Activated CD4-positive, CD25-positive, alpha-beta regulatory T cell (primary cell): ENCODE measurements at places on chromosomes 1 and 21.

DNA sequence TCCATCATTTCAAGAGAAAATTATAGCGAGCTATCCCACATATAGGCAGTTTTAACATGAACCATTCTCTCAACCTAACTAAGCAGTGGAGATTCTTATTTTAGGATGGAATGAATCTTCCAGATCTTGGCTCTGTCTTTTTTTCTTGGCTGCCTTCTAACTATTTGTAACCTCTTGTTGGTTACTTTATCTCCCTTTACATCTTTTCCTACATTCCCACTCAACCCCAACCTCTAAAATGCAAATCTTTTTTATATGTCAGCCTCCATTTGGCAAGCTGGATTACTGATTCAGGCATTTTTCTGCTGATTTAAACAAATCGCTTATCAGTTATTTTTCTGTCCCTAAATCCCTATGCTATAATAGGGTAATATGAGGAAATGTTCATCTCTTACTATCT, 46.9 kb upstream of the LHX8 start:
- no peak for DNase-seq

DNA sequence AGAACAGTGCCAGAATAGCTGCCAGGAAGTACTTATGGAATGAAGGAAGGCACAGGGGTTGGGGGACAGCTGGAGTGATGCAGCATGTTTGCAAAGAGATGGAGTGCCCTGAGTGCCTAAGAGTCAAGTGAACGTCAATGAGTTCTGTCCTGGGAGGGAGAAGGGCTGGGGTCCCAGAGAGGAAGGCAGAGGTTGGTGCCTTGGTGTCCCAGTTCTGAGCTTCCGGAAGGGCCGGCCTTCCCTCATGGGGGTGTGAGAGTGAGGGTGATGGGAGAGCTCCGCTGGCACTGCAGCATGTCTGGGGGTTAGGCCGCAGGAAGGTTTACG, 17.6 kb downstream of the NES start:
- DNase-seq, result no peak

DNA sequence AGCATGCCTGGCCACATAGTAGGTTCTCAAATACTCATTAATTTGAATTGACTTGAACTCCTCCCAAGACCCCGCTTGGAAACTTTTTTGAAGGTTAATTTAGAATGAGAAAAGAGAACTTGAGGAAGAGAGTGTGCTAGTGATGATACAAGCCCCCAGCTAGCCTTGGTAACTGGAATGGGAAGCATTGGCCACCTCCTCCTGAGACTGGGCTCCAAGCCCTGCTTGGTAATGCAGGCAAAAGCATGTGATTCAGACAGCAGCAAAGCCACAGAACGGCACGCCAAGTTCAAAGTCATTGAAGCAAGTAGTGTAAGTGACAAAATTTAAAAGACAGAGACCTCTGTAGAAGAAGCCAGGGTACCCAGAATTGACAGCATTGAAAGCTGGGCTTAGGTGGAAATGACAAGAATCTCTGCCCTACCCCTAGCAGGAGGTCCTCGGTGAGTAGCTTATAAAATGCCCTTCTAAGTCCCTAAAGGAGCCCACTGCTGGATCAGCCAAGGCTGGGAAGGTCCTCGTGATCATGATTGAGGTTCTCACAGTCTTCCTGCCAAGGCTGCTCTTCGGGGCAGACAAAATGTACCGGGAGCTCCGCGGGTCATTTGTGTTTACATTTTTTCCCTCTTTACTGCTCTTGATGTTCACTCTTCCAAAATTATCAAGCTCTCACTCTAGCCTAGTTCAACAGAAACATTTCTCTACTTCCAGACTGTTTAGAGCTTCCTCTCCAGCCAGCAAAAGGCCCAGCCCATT, 99.4 kb downstream of the TSEN15 start:
- no peak for DNase-seq

GRCh38 chr1:21520899-21521716, 11.9 kb downstream of the ALPL start:
- no peak for DNase-seq

DNA sequence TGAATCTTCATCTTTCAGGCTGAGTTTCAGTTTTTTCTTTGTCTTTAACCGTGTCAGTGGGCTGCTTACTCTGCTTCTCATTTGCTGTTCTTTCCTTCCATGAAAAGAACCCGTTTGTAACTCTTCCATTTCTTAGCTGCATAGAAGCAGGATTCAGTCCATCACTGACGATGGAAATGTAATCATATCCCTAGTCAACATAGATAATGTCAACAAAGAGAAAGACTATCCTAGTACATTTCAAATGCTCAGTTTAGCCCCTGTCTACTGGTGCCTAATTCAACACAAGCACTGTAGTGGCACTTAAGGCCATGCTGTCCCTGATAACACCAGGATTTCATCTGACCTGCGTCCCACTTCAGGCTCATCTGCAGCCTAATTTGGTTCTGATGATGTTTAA, 376 bp downstream of the GBP1 start:
- DNase-seq, result no peak

GRCh38 chr21:34886240-34887104, 162.6 kb downstream of the RUNX1 start:
- DNase-seq, result no peak

- no peak for DNase-seq
Measured at GRCh38 chr1:66283622-66284041, 250.3 kb upstream of the SGIP1 start.

DNA sequence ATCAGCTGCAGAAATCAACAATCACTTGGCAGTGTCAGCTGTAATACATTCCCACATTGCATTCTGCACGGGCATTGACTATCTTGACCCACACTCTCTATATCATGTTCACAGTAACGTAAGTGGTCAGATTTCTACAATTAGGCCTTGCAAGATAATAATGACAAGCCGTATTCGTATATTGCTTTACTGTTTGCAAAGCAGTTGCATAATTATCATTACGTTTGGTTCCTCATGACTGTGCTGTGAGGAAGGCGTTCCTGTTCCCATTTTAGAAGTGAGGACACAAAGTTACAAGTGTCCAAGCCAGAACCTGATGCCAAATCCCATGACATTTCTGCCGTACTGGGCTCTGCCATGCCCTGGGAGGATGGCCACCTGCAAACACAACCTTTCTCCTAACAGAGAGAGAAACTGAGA, 53.5 kb upstream of the TARBP1 start:
- no peak for DNase-seq

DNA sequence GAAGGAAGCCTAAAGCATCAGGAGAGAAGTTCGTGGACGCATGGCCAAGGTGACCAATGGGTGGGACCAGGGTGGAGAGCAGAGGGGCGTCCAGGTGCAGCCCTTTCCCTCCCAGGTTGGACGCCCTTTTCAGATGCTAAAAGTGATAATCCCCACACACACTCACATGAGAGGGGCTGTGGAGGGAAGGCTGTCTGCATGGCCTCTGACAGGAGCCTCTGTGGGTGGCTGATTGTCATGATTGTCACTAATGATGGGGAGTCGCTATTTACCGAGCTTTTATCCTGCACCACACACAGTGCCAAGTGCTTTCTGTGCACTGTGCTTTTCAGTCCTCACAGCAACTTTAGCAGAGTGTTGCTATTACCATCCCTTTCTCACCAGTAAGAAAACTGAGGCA, 27.1 kb upstream of the C1QA start:
- no peak for DNase-seq

- no peak for DNase-seq
Measured at GRCh38 chr1:238581332-238581731, 690.6 kb upstream of the ZP4 start.

DNA sequence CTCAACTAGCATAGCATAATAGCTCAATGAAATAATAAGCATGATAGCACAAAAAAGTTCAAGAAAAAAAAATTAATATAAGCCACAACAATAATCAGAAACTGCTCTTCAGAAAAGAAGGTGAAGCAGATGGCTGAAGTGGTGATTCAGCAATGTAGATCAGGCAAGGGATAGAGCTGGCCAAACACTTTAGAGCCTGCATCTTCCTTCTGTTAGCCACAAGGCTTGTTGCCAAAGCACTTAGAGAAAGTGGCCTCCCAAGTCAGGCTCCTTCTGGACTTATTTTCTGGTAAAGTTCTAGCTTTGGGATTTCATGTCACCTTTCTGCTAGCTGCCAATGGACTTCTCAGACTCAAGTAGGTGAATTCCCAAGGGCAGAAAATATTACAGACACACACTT, 60.3 kb upstream of the C1orf87 start:
- no peak for DNase-seq

GRCh38 chr1:199405634-199406196, 621.8 kb upstream of the NR5A2 start:
- no peak for DNase-seq

GRCh38 chr1:227707846-227708245, 27.3 kb downstream of the JMJD4 start:
- DNase-seq, result no peak

DNA sequence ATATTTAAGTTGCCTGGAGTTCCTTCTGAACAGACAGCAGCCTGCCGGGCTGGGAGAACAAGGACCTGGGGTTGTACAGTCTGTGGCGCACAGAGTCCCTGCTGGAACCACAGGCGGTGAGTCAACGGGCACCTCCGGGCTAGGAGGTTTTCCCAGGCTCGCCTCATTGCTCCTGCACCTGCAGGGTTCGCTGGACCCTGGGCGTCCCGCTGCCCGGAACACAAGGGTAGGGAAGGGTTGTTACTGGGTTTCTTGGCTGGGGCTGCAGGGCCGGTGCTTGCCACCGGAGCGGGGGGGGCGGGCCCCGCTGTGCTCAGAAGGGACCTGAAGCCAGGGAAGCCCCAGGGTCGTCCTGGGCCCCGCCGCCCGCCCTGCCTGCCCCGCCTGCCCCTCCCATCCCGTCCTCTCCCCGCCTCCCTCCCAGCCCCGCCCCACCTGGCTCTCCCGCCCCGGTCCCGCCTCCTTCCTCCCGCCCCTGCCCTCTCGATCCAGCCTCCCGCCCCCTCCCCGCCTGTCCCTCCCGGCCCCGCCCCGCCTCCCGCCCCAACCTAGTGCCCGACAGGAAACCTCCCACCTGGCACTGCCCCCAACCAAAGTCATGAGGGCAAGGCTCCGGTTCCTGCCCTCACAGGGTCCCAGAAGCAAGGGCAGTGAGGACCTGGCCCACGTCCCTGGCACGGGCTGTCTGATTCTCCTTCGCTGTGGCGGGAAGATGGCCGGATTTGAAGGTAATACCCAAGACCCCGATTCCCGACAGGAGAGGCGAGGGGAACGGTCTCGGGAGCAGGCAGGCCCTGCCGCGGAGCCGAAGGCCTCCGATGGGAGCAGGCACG, 6.8 kb downstream of the JMJD4 start:
- peak; percentile 36 for DNase-seq

GRCh38 chr1:210741564-210741963, 392.4 kb downstream of the KCNH1 start:
- DNase-seq, result no peak

DNA sequence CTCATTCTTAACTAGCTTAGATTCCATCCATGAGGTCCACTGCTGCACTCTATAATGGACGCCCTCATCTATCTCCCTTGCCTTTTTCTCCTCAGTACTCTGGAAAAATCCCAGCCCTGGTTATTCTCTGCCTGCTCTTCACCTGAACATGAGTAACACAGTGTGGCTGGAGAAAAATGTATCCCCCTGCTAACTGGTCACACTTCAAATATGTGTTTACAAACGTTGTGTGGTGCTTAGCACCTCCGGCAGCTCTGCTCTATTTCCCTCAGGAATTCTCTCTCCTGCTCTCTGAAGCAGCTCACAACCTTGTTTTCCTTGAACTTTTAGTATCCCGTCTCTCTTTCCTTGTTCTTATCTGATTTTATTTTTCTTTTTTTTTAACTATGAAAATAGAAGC, 4.1 kb downstream of the SCCPDH start:
- DNase-seq, result no peak

DNA sequence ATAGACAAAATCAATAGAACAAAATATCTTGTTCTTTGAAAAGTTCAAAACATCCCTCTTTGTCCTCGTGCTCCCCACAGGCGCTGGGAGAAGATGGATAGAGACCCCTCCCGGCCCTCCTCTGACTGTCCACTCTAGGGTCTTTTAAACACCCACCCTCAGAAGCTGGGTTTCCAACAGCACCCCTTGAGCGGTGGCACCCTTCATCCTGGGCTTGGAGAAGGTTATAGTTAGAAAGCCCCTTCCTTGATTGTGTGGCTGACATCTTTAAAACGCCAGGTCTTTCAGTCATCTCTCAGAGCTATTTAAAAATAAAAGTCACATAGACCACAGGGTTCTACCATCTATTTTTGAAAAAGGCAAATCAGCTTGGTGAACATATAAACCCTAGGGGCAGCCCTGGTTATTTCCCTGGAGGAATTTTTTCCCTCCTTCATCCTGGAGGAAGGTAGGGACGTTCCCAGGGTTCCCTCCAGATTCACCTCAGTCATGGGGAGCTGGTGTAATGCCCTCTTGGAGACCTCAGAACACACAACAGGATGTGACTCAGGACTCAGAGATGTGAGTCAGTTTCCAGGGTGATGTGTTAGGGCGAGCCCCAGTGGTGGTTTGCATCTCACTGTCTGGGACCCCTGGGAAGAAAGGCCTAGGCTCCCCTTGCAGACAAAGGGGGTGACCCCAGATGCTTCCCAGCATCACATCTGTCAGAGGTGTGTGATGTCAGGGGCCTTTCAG, 138.5 kb downstream of the CLIC6 start:
- DNase-seq, result no peak

GRCh38 chr21:27586326-27586725, 619.4 kb upstream of the ADAMTS5 start:
- no peak for DNase-seq

GRCh38 chr1:51648180-51649109, 31.6 kb downstream of the OSBPL9 start:
- DNase-seq, result no peak

GRCh38 chr1:38026592-38027200, 14.2 kb downstream of the UTP11 start:
- DNase-seq, result no peak

DNA sequence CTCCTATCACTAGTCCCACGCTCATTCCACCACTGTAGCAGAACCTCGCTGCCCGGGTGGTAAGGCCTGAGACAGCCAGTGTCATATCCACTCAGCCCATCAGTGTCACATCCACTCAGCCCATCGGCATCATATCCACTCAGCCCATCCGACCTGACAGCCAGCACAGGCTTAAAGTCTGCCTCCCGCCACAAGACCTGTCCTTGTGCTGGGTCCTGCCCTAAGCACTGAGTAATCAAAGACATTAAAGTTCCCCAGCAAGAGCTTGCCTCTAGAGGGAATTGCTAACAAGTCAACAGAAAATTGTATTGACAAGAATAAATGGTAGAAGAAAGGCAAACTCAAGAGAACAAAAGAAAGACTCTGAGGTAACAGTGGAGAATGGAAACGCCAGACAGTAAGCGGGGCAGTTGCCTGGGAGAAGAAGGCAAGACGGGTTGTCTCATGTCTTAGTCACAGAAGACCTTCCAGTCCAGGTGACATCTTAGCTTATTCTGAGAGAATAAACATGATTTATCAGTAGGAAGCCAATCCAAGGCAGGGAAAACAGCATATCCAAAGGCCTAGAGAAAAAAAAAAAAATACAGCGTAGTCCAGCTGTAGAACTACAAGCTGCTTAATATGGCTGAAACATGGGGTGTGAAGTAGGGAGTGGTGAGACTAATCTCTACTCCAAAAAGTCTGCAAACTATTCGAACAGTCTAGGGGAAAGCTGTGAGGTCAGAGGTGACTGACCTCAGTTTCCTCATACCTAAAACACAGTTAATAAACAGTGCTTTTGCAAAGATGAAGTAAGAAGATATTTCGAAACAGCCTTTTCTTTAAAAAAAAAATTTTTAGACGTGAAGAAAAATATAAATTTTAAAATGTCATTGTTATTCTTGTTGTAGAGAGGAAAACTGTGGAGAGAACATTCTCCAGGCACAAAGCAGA, 1.1 kb downstream of the ITLN1 start:
- no peak for DNase-seq

GRCh38 chr1:71413441-71414175, 332.8 kb upstream of the ZRANB2 start:
- DNase-seq, result no peak
